Skin of body (tissue), 3 donors: ENCODE measurements at places on chromosomes 5 and 9.
A peak's percentile ranks its signal among the peaks of the same experiment; 100 is the strongest.

GRCh38 chr9:133342570-133342969 is 5.4 kb downstream of the MED22 start:
- DNase-seq, result no peak

- no peak for DNase-seq
Observed at GRCh38 chr5:8349855-8350254, 480.9 kb downstream of the MTRR start.

DNA sequence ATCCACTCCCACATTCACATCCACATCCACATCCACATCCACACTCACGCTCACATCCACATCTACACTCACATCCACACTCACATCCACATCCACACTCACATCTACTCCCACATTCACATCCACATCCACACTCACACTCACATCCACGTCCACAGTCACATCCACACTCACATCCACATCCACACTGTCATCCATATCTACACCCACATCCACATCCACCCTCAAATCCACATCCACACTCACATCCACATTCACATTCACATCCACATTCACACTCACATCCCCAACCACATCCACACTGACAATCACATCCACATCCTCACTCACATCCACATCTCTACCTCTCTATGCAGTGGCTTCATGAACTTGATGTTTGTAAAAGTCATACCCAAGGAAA is 190.5 kb downstream of the IRX1 start:
- no peak for DNase-seq

- DNase-seq, result peak; percentile 4
Observed at GRCh38 chr9:34218446-34218845, 39.6 kb downstream of the UBAP1 start.

DNA sequence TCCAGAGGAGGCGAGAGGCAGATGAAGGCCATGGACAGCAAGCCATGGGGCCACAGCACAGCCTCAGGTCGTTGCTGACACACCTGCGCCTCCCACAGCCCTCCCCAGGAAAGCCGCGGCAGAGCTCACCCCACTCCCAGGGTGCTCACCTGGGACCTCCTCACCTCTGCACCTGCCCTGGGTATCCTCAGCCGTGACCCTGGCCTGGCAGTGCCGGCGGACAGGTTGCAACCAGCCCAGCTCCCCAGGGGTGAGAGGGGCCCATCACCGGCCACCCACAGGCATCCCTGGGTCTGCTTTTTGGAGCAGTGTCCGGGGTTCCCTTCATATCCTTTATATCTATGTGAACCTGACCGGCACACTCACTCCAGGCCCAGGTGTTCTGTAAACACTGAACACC is 30.4 kb upstream of the FCN1 start:
- DNase-seq, result no peak

GRCh38 chr9:76595645-76596044 is 136.7 kb downstream of the GCNT1 start:
- DNase-seq, result no peak

GRCh38 chr5:158393457-158393856 is 534.5 kb upstream of the CLINT1 start:
- DNase-seq, result no peak

- no peak for DNase-seq
Observed at GRCh38 chr9:75047506-75047905, 19.4 kb upstream of the CARNMT1 start.

DNA sequence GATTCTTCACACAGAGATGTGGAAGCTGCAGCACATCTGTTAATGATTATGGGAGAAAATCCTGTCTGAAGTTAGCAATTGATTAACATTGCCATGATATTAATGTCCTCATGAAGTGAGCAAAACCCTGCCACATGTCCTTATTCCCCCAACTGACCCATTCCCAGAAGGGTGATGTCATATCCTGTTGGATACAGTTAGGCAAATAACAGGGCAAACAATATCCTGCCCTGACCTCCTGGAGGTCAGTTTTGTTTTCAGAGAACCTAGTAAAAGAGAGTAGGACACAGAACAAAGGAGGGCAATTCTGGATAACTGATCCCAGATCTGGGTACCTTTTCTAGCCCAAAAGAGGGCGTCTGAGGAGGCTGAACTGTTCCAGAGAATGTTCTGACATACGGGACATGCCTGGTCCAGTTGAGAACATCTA is 11.0 kb downstream of the ABLIM3 start:
- DNase-seq, result no peak

DNA sequence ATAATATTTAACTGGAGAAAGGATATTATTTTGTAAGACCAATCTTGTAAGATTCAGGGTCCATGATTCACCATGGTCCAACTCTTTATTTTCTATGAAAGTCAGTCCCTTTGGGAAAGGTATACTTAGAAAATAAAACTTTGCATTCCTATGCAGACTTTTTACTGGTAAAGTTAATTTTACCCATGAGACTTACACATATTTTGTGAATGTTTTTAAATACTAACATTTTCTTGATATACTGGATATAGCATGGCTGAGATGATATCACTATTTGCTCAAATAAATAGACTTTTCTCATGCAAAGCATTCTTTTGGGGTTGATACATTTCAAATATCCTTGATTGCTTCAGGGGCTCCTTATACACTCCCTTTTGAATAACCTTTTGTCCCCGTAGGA is 512.1 kb downstream of the MAN2A1 start:
- no peak for DNase-seq

DNA sequence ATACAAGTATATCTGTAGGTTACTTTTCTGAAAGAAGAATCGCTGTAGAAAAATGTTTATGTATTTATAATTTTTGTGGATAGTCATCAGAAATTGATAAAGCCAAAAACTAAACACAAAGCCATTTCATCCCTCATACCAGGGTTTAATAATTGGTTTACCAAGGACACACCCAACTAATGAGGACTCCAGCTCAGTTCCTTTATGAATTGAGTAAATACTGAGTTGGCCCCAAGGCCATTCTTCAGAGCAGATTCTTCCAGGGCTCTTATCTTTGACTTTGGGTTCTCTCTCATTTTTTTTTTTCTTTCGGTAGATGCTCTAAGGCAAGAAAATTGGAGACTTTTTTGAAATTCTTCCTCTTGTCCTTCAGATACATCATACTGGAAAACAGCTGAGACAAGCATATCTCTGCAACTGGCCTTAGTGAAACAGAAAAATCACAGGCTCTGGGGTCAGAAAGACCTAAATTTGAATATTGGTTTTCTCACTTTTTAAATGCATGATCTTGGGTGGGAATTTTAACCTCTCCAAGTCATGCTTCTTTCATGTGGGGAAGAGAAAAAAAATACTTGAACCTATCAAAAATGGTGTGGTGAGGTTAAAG is 401.8 kb downstream of the ARHGEF28 start:
- DNase-seq, result no peak

DNA sequence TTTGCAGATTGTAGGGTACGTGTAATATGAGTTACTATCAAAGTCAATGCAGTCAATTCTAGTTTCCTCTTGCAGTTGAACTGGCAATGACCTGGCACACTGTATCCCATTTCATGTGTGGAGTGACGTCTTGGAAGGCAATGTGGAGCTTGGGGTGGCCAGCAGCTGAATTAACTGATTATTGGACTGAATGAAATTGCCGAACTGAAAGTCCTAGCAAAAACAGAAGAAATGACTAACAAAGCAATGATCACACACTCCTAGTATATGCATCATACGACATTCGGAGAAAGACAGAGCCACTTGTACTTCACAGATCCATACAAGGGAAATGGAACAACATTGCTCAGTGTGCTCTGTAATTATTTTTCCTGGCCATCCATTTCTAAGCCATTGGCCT is 259.1 kb upstream of the DAPK1 start:
- DNase-seq, result no peak
